ENCODE measurements at places on chromosomes 12 and 14.

DNA sequence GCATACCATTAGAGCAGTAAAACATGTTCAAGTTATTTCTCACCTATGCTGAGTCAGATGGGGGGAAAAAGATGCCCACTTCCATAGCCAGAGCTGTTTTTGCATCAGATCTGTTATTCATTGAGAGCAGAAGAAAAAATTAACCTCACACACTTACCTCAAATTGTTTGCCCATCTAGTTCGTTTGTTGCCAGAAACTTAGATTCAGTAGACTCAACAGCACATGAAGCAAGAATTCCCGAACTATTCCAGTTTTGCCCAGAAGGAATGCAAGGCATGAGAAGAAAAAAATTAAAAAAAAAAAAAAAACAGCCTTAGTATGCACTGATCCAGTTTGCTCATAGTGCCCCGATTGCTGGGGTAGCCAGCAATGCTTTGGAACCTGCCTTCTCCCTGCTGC, 12.4 kb upstream of the DPF3 start:
- no peak overlapping the region for H3K4me3 ChIP-seq
- no peak for DNase-seq
- H3K27ac ChIP-seq: no peak overlapping the region
- peaks cover 47% of the 10 kb centered on the region for H3K4me1 ChIP-seq
- H3K27me3 ChIP-seq: no peaks in the 10 kb centered on the region

- no peaks in the 10 kb centered on the region for H3K36me3 ChIP-seq
- no peaks in the 10 kb centered on the region for H3K27me3 ChIP-seq
- no peak overlapping the region for H3K27ac ChIP-seq
- H3K4me3 ChIP-seq: no peak overlapping the region
- no peaks in the 10 kb centered on the region for H3K4me1 ChIP-seq
Measured at GRCh38 chr14:50371546-50371945, 25.1 kb downstream of the CDKL1 start.

GRCh38 chr12:2171672-2172426, 119.1 kb downstream of the CACNA1C start:
- no peaks in the 10 kb centered on the region for H3K27me3 ChIP-seq
- peaks cover 22% of the 10 kb centered on the region for H3K4me1 ChIP-seq
- H3K36me3 ChIP-seq: peaks cover 11% of the 10 kb centered on the region
- H3K27ac ChIP-seq: no peak overlapping the region

GRCh38 chr12:31588976-31589375, 2.0 kb downstream of the DENND5B start:
- peak overlapping the region; percentile 94 for H3K27ac ChIP-seq
- no peaks in the 10 kb centered on the region for H3K27me3 ChIP-seq
- peak overlapping the region; percentile 98 for H3K4me3 ChIP-seq
- peaks cover 28% of the 10 kb centered on the region for H3K4me1 ChIP-seq
- DNase-seq: no peak

DNA sequence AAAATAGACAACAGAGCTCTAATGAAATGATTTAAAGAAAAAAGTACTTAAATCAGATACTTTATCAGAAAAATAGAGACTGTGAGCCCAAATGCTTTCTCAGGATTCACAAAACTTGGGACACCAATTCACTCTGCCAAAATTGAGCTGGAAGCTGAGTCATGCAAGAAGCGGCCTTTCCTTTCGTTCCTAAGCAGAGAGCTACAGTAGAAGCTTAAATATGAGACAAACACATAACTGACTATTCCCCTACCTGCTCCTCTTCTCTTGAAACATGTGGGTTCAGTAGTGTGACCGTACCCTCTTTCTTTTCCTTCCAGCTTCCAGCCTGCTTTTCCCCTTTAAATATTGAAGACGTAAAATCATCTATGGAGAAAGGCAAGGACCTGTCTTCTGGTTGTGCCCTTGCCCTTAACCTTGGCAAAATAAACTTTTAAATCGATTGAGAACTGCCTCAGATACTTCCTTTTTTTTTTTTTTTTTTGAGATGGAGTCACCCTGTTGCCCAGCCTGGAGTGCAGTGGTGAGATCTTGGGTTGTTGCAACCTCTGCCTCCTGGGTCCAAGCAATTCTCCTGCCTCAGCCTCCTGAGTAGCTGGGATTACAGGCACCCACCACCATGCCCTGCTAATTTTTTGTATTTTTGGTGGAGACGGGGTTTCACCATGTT, 4.4 kb upstream of the SDS start:
- H3K4me1 ChIP-seq: peaks cover 3% of the 10 kb centered on the region
- H3K4me3 ChIP-seq: no peak overlapping the region
- H3K27me3 ChIP-seq: peaks cover 28% of the 10 kb centered on the region
- no peaks in the 10 kb centered on the region for H3K36me3 ChIP-seq
- no peak overlapping the region for H3K27ac ChIP-seq
- no peak for DNase-seq

- H3K36me3 ChIP-seq: no peaks in the 10 kb centered on the region
- H3K4me3 ChIP-seq: no peak overlapping the region
- no peaks in the 10 kb centered on the region for H3K27me3 ChIP-seq
- peaks cover 6% of the 10 kb centered on the region for H3K4me1 ChIP-seq
Measured at GRCh38 chr14:72518809-72519377, 375.0 kb downstream of the DPF3 start.

Data from tibial artery (tissue), 4 donors.